DMS 273 treated with DMSO at 0.1 percent for 48 hours (cell line): ENCODE measurements at places on chromosomes 3 and 15.

DNA sequence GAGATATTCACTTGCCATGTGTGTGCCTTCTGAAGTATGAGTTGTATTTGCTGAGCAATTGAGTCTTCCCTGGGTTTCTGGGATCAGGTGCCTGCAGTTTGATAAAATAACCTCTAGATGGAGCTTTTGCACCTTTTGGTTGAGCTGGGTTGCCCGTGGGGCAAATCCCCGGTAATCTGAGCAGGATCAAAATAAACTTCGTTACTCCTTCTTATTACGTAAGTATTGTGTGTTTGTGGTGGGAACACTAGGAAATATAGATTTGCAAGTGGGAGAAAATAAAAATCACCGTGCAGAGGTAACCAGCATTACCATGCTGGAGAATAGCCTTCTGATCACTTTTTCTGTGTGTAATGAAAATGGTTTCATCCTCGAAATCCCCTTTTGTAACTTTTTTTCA, 277.4 kb upstream of the NR2E3 start:
- DNase-seq = no peak

DNA sequence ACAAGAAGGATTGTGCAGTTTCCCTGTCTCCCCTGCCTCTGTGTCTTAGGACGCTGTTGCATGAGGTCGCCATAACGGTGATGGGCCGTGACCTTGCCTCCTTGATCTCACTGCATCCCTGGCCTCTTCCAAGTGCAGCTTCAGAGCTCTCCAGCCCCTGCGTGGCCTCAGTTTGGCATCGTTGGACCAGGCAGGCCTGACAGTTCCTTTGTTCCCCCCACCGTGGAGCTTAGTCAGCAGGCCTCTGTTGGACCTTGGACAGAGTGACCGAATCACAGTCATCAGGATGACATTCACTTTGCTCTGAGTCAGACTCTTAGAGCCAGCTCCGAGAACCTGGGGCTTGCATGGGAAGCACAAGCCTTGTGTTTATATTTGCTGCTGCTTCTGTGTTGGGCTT, 139.4 kb downstream of the OPA1 start:
- DNase-seq = no peak

DNA sequence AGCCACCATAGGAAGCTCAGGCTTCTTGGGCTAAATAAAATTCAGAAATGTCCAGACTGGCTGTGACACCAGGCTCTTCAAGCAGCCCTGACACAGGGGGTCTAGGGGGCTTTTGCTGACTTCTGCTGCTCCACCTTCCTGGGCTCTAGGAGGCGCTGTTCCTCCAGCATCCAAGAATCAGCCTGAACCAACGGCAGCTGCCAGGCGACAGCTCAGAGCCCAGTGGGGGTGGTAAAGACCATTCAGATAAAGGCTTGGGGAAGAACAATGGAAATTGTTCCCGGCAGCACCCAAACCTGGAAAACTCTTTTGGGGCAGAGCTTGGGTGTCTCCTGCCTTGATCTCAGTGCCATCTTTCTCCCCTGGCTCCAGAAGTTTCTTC, 21.6 kb upstream of the PSTPIP1 start:
- no peak for DNase-seq

- peak; percentile 25 for DNase-seq
Observed at GRCh38 chr15:70259028-70259424, 161.3 kb upstream of the TLE3 start.

DNA sequence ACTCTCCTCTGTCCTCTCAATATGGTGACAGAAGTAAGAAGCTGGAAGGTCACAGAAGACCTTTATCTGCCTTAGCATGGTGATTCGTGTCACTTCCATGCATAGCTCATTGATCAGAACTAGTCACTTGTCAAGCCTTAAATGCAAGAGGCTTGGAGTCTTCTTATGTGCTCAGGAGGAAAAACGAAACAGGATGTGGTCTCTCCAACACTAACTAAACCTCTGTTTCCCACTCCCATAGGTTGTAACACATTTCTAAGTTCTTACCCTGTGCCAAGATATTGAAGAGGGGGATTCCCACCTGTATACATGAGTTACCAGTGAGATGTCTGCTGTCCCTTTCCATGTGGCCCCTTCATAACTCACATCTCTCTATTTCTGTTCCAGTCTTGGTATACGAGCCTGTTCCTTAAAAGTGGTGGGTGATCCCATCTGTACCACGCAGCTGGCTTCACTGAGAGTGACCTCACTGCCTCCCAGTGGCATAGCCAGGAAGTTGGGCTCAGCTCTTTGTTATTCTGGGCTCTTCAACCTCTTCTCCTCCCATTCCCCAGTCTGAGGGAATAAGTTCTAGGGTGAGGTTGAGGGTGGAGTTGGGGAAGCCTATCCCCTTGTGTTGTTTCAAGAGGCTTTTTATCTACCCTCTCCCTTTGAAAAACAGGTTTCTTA, 203.2 kb upstream of the PPP2R3A start:
- no peak for DNase-seq

DNA sequence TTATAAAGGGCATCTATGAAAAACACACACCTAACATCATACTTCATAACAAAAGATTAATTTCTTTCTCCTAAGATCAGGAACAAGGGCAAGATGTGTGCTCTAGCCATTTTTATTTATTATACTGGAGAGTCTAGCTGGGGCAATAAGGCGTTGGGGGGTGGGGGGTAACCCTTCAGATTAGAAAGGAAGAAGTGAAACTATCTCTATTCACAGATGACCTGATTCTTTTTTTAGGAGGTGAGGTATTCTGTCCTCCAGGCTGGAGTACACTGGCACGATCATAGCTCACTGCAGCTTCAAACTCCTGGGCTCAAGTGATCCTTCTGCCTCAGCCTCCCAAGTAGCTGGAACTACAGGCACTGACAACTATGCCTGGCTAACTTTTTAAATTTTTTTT, 89.5 kb upstream of the MANF start:
- DNase-seq = no peak

- no peak for DNase-seq
Observed at GRCh38 chr3:97948351-97949109, 23.7 kb downstream of the RIOX2 start.

DNA sequence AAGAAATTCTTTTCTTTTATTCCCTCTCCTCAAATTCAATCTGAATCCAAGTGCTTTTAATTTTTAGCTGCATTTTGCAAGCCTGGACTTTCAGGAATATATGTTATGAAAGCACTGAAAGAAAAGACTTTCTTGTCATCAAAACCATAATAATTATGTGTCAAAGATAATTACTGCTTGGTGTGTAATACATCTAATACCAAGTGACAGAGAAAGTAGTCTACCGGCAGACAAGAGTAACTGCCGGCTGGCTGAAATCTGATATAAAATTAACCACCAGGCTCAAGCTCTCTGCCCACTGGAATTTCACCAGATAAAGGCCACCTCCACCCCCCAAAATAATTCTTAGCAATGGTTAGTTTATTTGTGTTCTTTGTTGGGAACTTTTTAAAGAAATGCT, 220.9 kb upstream of the CDIN1 start:
- no peak for DNase-seq

GRCh38 chr3:150761831-150762661, 923 bp downstream of the SIAH2 start:
- peak; percentile 50 for DNase-seq

DNA sequence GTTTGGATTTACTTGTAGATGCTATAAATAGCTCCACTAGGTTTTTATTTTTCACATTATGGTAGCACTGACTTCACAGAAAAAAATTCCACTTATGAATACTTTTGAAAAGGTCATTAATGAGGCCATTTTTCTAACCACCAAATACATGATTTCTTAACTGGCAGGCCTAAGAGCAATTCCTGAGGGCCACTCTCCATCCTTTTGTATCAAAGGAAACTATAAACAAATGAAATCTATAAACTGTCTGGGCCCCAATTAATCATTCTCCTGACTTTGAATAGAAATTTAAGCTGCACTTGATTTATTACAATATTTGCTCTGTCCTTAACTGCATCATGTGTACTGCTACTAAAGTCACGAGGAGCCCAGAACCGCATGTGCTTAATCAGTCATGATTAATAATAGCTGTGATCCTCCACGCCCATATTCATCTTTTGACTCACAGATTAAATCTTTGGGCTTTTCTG, 25.1 kb upstream of the MTMR10 start:
- no peak for DNase-seq

GRCh38 chr3:185728630-185729336, 96.1 kb downstream of the IGF2BP2 start:
- no peak for DNase-seq

- DNase-seq = no peak
Observed at GRCh38 chr3:9951962-9952805, at the start of gene PRRT3. Gene PRRT3 (minus strand): TSS chr3:9952408. CDS start chr3:9950115, 2,293 bp downstream.

DNA sequence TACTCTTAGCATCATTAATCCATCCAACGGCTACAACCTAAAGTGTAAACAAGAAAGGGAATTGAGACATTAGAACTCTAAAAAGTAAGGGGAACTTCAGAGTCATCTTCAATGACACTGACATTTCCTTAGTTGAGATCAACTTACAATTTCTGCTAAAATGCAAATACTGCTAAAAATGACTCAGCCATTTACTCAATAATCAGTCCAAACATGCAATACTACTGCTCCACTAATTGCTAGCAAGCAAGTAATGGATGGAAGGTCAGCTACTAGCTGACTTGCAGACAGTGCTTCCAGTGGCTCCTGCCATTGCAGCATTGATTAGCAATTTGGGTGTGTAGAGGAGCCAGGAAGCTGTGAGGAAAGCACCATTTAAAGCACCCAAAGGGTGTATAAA, 28.4 kb downstream of the CD200R1L start:
- DNase-seq = no peak

GRCh38 chr15:50137330-50137761, 18.3 kb upstream of the ATP8B4 start:
- no peak for DNase-seq

DNA sequence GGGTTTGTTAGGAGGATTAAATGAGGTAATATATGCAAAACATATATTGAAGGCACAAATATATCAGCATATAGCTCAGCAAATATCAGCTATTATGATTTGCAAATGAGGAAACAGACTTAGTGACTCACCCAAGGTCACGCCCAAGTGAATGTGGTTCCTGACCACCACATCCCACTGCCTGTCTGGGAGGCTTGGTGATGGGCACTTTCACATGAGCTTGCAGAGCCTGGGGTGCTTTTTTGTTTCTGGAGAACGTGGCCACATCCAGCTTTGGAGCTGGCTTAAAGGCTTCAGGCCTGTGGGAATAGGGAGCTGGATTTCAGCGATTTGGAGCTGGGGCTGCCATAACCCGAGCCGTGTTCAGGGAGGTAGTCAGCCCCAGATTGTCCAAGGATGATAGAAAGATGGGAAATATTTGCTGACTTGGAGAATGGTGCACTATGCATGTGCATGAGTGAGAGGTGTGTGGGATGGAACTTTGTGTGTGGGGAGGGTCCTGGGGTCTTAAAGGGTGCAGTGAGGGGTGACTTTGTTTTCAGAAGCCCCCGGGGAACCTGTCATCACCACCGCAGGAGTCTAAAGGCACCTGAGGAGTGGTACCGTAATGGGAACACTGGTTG, 12.0 kb upstream of the FGD5 start:
- no peak for DNase-seq

DNA sequence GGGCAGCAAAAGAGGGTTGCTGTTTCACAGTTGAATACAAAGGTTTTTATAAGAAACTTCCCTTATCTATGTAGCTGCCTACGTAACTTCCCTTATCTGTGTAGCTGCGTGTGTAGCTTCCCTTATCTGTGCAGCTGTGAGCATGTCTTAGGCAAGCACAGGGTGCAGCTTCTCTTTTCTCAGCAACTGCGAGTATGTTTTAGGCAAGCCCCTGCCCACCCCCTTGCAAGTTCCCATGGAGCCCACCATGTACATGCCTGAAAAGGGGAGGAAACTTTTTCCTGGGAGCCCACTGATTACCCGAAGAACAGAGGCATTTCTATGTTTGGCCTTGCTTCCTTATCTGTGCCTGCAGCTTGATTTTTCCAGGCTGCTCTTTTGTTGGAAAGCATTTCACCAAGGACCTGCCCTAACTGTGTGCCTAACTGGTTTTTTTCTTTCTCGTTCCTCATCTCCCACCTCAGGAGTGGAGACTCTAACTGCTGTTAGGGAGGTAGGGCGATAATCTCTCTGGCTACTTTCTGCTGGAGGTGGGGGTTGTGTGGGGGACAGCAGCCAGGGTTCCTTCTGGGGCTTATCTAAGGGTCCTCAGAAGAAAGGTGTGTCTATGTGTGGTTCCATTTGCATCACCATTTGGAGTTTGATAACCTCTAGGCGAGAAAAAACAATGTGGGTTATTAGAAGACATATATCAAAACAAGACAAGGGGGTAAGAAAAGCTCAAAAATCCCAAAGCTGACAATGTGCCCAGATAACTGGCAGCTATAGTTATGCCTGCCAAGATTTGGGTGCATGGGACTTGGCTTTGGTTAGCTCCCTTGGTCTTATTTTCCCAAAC, 26.0 kb downstream of the SORD start:
- no peak for DNase-seq

- DNase-seq = no peak
Observed at GRCh38 chr3:28948685-28949084, 332.2 kb upstream of the RBMS3 start.

DNA sequence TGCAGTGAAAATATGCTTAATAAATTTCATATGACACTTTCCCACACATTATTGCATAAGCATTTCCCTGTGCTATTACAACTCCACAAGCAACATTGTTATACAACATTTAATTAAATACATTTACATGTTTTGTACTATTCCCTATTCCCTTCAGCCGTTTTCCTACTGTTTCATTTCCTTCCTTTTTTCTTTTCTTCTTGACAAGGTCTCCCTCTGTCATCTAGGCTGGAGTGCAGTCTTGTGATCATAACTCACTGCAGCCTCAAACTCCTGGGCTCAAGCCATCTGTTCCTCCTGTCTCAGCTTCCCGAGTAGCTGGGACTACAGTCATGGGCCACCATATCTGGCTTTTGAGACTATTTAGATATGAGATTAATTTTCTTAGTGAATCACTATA, 254.7 kb downstream of the NFKBIZ start:
- no peak for DNase-seq

DNA sequence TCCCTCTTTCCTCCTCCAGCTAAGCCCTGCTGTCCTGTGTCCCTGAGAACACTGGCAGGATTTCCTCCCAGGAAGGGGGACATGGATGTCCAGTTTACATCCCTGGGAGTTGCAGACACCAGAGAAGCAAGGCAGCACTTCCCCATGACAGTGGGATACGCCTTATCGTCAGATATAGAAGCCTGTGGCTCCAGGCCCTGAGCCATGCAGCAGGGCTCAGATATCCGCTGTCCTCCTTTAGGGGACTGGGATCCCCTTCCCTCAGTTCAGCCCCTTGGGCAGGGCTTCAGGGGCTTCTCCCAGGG, 16.4 kb downstream of the CORO2B start:
- DNase-seq = no peak

- no peak for DNase-seq
Observed at GRCh38 chr3:12944413-12944812, 103.0 kb upstream of the RPL32 start.
